ENCODE measurements at places on chromosomes 12 and 14.

DNA sequence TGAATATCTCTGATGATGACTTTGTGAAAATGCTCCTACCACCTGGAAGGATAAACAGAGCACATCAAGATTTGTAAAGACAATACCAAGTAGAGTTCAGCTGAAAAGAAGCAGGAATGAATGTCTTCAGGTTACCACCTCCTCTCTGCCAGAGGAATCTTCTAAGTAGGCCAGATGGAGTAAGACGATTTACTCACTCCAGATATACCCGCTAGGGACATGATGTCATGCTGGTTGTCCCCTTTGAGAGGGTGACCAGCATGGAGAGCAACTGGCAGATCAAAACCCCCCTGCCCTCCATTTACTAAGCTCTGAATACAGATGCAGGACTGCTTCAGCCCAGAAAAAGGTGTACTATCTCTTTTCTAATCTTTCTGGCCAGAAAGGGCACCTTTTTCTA, 39.3 kb upstream of the HSPB8 start:
- no peak for DNase-seq

- no peak for DNase-seq
Measured at GRCh38 chr12:49962861-49963765, 1.4 kb downstream of the AQP5 start.

GRCh38 chr14:62097824-62098223, 335.6 kb downstream of the SNAPC1 start:
- no peak for DNase-seq

- DNase-seq: no peak
Measured at GRCh38 chr12:3225796-3226180, 148.6 kb downstream of the TSPAN9 start.

DNA sequence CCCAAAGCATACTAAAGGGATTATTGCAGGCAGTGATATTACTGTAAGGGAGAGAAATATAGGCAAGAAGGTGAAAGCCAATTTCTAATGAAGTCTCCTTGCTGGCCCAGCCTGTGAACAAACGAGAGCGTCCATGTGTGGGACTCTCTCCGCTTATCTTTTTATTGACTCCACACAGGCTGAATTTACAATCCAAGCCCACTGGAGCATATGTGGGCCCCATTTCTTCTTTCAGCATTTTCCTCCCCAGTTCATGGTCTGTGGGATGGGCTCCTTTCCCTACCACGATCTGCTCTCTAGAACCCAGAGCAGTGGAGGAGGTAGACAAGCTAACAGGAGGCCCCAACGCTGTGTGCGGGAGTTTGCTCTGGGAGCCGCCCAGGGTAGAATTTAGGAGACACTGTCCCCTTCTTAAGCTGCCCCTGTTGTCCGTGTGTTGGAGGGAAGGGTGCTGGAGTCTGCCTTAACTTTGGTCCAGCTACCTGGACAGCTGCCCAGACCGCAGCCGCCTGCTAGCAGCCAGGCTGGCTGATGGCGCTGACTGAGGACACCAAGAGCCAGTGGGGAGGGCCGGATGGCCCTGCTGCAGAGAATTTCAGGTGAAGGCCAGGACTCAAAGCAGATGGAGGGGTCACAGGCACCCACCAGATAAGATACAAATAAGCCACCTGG, 3.2 kb upstream of the HOXC11 start:
- no peak for DNase-seq

DNA sequence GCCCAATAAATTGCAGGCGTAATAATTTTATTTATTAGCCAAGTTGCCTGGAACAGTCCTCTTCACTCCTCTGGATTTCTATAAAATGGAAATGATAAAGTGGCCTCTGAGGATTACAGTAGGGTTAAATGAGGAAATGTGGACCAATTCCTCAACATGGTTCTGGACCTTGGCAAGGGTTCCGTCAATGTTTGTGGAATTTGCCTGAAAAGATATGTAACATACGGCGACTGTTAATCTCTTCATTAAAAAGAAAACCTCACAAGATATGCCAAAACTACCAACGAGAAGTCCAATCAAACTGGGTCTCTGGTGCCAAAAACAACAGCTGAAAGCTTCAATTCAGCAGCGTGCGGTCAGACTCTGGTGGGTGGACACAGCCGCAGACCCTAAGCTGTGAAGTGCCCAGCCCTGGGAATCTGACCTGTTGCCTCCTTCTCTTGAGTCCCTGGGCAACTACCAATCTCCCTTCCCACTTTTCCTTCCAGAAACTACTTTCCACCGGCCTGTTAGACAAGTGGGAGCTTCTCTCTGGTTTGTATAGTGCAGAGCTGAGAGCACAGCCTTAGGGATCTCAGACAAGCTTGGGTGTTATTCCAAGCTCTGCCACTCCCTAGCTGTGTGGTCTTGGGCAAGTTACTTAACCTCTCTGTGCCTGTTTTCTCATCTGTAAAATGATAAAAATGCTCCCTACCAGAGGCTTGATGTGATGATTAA, 190.5 kb upstream of the GSC start:
- no peak for DNase-seq

DNA sequence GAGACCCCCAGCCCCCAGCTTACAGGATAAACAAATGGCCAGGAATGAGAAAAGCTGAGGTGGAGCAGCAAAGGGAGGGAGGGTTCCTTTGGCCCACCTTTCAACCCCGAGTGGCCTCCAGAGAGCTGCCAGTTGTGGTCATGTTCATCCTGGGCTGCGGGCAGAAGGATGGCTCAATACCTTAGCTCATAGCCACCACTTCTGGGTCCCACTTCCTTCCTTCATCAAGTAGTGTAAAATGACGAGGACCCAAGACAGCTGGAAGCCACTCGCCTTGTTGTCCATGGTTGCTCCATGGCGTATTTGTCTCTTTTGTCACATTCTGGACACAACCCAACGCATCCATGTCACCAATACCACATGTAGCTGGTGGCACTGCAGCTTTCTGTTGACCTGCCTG, 24.2 kb downstream of the CRACR2A start:
- no peak for DNase-seq

GRCh38 chr12:126907900-126908764, 1358.8 kb upstream of the TMEM132C start:
- no peak for DNase-seq

DNA sequence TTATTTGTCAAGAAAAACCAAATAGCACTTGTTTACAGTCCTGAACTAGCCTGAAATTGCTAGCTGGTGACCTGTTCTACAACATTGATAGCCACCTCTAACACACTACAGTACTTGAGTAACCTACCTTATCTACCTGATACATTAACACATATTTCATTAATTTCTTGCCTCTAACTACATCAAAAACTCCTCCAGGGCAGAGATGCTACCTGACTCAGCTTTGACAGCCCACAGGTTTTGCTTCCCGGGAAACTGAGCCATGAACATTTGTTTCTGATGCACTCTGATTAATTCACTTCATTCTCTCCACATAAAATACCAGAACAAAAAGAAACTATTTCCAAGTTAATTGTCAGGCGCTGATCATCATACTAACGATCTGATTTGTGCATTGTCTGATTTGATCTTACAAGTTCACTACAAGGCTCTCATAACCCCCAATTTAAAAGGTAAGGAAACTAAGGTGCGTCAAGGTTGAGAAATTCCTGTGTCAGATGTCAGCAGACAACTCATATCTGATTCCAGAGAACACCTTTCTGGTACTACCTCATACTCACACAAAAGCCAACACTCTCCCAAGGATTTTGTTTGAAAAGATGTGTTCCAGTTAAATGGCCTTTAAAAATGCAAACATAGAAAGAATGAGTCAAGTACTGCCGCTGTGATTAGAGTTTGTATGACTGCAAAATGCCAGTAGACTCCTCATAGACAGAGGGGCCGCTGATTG, 768.7 kb downstream of the BCL11B start:
- DNase-seq: peak; percentile 12

- no peak for DNase-seq
Measured at GRCh38 chr12:25840678-25841465, 117.6 kb upstream of the RASSF8 start.

- no peak for DNase-seq
Measured at GRCh38 chr14:80535171-80535570, 323.9 kb upstream of the DIO2 start.

DNA sequence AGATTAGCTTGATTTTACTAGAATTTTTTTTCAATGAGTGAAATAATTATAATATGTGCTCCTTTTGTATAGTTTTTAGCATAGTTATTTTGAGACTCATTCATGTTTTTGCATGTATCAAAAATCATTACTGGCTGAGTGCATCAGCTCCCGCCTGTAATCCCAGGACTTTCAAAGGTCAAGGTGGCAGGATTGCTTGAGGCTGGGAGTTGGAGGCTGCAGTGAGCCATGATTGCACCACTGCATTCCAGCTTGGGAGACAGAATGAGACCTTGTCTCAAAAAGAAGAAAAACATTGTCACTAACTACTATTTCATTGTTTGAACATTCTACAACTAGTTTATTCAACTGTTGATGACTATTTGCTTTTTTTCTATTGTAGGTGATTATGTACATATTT, 802.7 kb downstream of the SLC16A7 start:
- DNase-seq: no peak

GRCh38 chr12:111204788-111205241, 164.1 kb downstream of the PHETA1 start:
- DNase-seq: no peak

DNA sequence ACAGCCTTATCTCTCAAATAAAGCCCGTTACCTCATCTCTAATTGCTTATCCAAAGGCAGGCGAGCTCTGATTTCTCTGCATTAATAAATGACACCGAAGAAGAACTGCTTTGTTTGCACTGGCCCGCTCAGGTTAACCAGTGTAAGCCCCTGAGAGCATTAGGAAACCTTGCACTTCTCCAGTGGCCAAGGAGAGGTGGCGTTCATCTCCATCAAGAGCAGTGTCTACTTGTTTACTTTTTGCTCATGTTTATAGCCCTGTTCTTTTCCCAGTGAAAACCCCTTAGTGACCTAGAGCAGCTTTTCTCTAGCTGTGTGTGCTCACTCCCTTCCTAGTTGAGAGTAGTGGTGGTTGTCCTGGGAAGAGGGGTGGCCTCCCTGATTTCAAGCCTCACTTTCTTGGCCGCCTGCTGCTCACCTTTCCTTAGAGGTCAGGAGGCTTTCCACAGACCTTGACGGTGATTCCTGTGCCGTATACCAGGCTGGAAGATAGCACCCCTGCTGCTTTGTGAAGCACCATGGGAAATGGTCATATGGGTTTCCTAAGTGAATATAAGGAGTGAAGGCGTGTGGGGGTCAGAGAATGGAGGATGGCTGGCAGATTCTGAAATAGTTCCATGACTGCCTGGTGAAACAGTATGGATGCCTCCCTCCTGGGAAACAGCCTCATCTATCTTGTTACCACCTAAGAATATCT, 16.6 kb downstream of the FBXW8 start:
- no peak for DNase-seq

DNA sequence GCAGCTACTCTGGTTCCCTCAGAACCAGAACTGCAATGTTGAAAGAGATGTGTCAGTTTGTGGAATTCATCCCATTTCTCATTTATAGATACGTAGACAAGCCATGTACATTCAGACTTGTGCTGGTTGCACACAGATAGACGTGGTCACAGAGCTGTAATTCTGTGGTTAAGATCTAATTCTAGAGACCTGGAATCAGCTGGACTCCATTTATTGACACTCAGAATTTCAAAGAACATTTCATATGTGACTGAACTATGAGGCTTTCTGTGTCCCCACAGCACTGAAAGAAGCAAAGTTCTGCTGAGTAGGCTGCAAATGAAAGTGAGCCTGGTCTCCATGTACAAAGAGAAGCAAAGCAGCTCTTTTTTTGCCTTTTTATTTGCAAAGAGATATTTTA, 220.2 kb upstream of the NAV3 start:
- DNase-seq: no peak

GRCh38 chr12:2541631-2542204, 253.1 kb upstream of the FKBP4 start:
- no peak for DNase-seq

DNA sequence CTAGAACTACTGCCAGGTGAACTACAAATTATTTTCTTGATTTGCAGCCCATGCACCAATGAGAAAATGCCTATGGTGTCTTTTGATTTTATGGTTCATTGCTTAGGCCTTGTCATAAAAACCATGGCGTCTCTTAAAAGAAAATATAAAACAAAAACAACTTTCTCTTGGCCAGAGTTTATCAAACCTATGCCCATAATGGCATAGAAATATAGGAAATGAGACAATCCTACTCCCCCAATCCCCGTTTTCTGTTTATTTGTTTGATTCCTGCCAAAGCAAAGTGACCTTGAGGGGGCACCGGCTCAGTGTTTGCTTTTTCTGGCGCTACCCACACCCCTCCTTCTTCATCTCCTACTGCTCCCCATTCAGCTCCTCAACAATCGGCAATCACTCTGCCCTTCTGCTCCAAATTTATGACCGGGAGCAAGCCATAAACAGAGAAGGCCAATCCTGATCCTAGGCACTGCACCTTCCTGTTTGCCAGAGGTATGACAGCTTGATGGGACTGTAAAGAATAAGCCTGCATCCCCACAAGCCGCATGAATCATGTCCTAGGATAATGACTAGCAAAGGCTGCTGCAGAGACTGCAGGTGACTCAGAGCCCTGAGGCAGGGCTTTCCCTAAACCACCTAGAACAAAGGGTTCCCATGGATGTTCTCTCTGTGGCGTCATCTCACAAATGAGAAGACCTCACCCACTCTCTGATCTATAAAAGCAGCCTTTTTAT, 874.9 kb downstream of the NRXN3 start:
- no peak for DNase-seq

- no peak for DNase-seq
Measured at GRCh38 chr14:71803539-71804260, 128.5 kb upstream of the RGS6 start.

- no peak for DNase-seq
Measured at GRCh38 chr12:96020314-96021003, 14.9 kb downstream of the LTA4H start.

DNA sequence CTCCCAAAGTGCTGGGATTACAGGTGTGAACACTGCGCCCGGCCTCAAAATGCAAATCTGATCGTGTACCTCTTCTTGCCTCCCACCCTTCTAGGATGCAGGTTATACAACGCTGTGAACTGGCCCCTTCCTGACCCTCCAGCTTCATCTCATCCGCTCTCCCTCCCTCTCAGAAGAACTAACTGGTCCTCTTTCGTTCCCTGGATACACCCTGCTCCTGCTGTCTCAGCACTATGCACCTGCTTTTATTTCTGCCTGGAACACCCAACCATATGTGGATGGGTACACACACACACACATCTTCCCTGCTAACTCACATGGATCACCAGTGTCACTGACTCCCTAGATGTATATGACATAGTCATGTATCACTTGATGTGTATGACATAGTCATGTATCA, 56.1 kb upstream of the VASH1 start:
- DNase-seq: no peak

GRCh38 chr12:52227606-52228166, 5.4 kb upstream of the KRT7 start:
- no peak for DNase-seq

GRCh38 chr14:67513631-67514108, 19.4 kb upstream of the PLEKHH1 start:
- DNase-seq: no peak

Data from nucleus accumbens (tissue), 56 donors.